ENCODE measurements at places on chromosomes 13 and 19. TPM values are rescaled to one million over a fixed set of nuclear protein-coding genes. Genes with fewer than 3 reads are reported as not detected.

OR1M1 gene
- not detected for total RNA-seq

SBNO2 gene
- total RNA-seq = 15.1 TPM

NLRP11 gene
- not detected for total RNA-seq

VSTM2B gene
- total RNA-seq = not detected

CEACAM4 gene
- 0.46 TPM for total RNA-seq

BEST2 gene
- total RNA-seq = not detected

- no peak for DNase-seq
These were observed 157.0 kb upstream of the PABPC3 start for GRCh38 chr13:24938966-24939365.

- no peak for DNase-seq
These were observed 49.5 kb upstream of the PABPC3 start for GRCh38 chr13:25046274-25046984.

- no peak for DNase-seq
These were observed 332.2 kb upstream of the GPC6 start for GRCh38 chr13:92894447-92894846.

DNA sequence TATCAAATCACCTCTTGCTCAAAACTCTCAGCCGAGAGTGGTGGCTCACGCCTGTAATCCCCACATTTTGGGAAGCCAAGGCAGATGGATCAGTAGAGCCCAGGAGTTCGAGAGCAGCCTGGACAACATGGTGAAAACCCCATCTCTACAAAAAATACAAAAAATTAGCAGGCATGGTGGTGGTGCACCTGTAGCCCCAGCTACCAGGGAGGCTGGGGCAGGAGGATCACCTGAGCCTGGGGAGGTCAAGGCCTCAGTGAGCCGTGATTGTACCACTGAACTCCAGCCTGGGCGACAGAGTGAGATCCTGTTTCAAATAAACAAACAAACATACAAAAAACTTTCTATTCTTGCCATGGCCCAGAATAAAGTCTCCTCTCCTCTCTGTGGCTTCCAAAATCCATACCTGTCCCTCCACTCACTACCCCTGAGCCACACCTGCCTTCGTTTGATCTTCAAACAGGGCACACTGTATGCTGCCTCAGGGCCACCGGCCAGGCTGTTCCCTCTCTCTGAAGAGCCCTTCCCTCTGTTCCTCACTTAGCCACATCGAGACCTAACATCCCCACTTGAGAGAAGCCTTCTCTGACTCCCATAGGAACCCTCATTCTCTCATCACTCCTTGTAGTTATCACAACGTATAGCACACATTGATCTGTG is 6.3 kb downstream of the LGI4 start:
- no peak for DNase-seq

DNA sequence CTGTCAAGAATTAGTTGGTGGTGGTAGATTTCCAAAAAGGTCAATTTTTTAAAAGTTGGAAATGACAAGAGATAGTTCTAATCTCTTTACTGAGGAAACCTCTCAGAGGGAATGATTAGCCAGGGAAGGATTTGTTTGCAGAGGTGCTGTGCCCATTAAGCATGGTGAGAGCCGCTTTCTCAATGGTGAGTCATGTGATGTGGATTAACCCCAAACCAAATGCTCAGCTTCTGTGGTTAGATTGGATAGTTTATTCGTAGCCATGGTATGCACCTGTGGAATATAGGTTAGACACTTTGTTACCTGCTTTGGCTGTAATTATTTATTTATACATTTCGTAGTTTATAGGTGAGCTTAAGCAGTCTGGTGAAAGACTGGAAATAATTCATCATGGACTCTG is 7.1 kb downstream of the HNRNPM start:
- DNase-seq = no peak

GRCh38 chr13:98691360-98691759 is 61.1 kb downstream of the SLC15A1 start:
- no peak for DNase-seq

DNA sequence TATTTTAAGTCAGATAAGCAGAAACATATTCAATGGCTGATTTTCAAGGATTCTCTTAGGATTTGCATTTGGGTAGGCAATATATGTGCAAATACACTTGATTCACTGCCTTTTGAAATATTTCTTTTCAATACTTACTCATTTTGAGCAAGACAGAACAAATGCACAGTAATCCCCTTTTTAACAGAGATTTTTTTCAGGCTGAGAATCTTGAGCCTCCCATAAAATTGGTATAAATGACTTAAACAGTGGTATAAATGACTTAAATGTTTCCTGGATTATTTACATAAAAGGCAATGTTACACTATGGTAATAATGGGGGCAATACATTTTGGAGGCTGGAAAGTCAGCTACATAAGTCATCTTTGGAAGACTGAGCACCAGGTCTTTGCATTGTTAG is 389.0 kb downstream of the OLFM4 start:
- no peak for DNase-seq

DNA sequence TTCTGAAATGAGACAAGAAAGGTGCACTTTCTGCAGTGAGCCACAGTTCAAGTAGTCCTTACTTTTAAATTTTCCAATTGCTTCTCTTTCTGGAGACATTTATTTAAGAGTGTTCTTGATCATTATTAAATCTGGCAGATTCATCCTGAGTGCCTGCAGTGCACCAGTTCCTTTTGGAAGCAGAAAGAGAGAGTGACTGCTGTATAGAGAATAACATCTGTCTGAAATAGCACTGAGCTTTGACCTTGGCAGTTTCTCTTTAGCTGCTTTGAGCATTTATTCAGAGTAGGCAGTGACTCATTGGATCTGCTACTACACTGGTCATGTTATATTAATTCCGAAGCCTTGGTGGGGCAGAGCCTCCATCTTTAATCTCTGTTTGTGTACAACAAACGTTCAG is 1373.7 kb downstream of the PCDH9 start:
- DNase-seq = no peak

All from Right ventricle myocardium superior (tissue), 1 donor.